ENCODE measurements at places on chromosomes 5 and 9. TPM values are rescaled to one million over a fixed set of nuclear protein-coding genes. Genes with fewer than 3 reads are reported as not detected.

Gene MAN2A1
- total RNA-seq: 53.1 TPM

Gene PCDHA1
- total RNA-seq: not detected

Gene LRRC26
- not detected for total RNA-seq

Gene GRM6
- total RNA-seq: not detected

Gene SLC6A3
- not detected for total RNA-seq

Gene ST8SIA4
- total RNA-seq: 2.3 TPM

Gene ETF1
- 149 TPM for total RNA-seq

Gene TSTD2
- 19.6 TPM for total RNA-seq

Gene TSPAN17
- total RNA-seq: 53.9 TPM

Gene ORM1
- total RNA-seq: not detected

Gene ECM2
- total RNA-seq: not detected

Gene SLC25A25
- total RNA-seq: 22.8 TPM

Gene GPR151
- total RNA-seq: not detected

Gene ERCC6L2
- total RNA-seq: 54.5 TPM

Gene PCDHA12
- total RNA-seq: 0.96 TPM

Gene IFNA21
- not detected for total RNA-seq

Gene UNC5A
- 1.1 TPM for total RNA-seq

Gene PCSK5
- 3.8 TPM for total RNA-seq

Gene ZNF883
- 3.0 TPM for total RNA-seq

Gene FCN2
- not detected for total RNA-seq

Gene DNAJC18
- 8.1 TPM for total RNA-seq

Gene KCNV2
- total RNA-seq: not detected

Gene TMEM252
- total RNA-seq: not detected

Gene IFNE
- 0.34 TPM for total RNA-seq

Gene OR1K1
- not detected for total RNA-seq

Gene ELOVL7
- total RNA-seq: 31.6 TPM

Gene CDKN2A
- total RNA-seq: 3.6 TPM

Gene CDH10
- total RNA-seq: 0.55 TPM

Gene GHR
- 0.63 TPM for total RNA-seq

Gene F2RL2
- 2.0 TPM for total RNA-seq

Gene BTNL3
- not detected for total RNA-seq

Gene SLC25A2
- total RNA-seq: not detected

Gene ACTBL2
- 1.5 TPM for total RNA-seq

Gene FREM1
- 0.75 TPM for total RNA-seq

Gene CAVIN4
- total RNA-seq: 3.6 TPM

Gene CLIC3
- total RNA-seq: 0.75 TPM

Gene RGS7BP
- total RNA-seq: not detected

Gene GCNT4
- 3.2 TPM for total RNA-seq

Gene CARTPT
- total RNA-seq: not detected

Gene GPR150
- total RNA-seq: not detected

Gene CCDC152
- total RNA-seq: 0.68 TPM

Gene ZNF354C
- 6.9 TPM for total RNA-seq

Gene PCA3
- total RNA-seq: not detected

Gene CCDC180
- 1.0 TPM for total RNA-seq

Gene PGM5
- total RNA-seq: 0.79 TPM

Gene ACSL6
- under 0.01 TPM for total RNA-seq

Gene SEMA6A
- 6.3 TPM for total RNA-seq

Gene PCDHB4
- total RNA-seq: 0.48 TPM

Gene NUTM2G
- total RNA-seq: not detected

All from kidney epithelial cell (primary cell).